ENCODE measurements at places on chromosomes 4 and X.
A peak's percentile ranks its signal among the peaks of the same experiment; 100 is the strongest.

- peak; percentile 19 for DNase-seq
Measured at GRCh38 chr4:68175562-68176155, 46.0 kb upstream of the TMPRSS11F start.

- peak; percentile 37 for DNase-seq
Measured at GRCh38 chr4:168509786-168510185, 12.9 kb downstream of the PALLD start.

DNA sequence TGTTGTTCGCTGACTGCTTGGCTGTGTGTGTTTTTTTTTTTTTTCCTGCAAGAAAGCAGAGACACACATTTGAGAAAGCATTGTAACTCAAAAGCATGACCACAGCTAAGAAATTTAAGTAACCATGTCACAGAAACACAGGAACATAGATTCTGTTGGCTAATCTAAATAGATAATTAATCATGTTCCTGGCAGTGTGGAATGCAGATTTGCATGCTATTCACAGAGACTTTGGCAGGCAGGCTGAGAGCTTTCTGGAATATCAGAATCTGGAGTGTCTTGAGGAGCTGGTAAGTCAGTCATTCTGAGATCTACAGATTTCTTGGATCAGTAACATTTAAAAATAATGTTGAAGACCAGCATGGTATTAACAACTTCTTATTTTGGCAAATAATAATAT is 33.2 kb upstream of the SMS start:
- DNase-seq: no peak

DNA sequence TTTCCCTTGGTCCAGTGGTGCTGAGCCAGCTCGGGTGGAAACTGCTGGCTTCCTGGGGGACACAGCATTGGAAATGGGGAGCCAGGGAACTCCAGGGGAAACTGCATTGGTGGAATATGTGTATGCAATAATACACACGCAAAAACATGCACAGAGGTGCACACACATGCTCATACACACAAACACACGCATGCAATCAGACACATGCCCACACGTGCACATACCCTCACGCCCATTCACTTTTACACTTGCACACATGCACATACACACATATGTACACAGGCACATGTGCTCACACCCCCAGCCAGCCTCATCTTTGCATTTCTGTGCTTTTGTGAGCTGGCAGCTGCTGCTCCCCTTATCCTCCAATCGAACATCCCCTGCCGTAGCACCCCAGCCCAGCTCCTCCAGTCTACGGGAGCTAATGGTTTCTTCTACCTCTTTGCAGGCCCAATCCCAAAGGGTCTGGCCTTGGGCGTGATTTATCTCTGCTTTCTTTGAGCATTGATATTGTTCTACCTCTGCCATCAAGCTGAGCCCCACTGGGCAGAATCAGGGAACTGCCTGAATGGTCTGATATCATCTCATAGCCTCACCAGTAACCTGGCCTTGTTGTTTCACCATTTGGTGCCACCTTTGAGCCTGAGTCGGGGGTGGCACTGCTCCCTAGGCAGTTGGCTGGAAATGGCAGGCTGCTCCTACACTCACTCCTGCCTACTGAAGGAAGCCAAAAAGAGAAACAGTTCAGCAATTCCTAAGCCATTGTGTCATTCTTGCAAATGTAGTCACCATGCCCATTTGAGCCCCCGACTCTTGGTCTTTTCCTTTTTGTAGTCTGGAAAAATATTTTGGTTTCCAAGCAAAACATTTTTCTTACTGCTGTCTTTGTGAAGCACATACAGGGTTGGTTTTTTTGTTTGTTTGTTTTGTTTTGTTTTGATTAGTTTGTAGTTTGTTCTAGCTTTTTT is 104.4 kb upstream of the MAMLD1 start:
- DNase-seq: no peak

DNA sequence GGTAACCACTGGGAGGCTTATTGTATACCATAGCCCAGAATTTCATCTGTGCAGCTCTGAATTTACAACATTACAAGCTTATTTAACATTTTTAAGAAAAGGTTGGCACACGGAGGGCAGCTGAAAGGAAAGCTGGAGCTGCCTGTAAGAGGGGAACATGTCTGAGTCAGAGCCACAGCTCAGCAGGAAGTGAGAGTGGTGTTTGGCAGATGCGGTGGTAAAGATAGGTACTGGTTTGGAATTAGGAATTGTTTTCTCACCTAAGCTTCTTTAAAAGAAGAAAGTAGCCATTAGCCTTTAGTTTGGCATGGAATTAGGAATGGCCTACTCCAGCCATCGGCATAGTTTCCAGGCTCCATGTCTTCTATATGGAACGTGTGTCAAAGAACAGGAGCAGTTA is 172.5 kb upstream of the ANXA3 start:
- no peak for DNase-seq

DNA sequence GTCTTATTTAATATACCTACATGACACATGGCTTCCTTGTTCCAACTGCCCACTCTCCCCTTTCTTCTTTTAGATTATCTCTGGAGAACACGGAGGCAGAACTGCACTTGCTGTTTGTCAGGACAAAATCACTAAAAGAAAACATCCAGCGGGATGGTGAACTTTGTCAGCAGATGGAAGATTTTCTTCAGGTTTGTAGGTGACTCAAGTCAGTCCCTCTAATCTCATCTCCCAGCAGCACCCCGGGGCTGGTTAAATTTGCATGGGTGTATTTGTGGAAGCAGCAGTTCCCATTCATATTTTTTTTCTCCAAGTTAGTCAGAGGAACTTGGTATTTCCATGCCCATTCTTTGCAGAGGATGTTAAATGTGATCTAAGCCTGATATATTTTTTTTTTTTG is 31.8 kb downstream of the FHDC1 start:
- DNase-seq: no peak

- no peak for DNase-seq
Measured at GRCh38 chrX:135420831-135421230, 913 bp upstream of the SMIM10L2A start.

DNA sequence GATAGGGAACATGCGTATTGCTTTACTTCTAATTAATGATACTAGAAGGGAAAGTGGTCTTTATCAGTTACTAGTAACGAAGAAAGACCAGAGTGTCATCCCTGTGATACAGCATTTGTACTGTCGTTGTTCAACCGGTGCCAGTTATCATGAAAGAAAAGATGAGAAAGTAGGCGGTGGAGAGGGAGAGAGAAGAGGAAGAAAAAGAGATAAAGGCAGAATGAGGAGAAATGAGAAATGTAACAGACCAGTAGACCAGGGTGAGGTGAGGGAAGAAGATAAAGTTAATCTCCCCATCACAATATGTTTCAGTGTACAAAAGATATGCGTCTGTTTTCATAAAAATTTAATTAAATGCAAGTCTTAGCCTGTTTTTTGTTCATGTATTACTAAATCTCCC is 135.2 kb upstream of the HPGD start:
- no peak for DNase-seq

DNA sequence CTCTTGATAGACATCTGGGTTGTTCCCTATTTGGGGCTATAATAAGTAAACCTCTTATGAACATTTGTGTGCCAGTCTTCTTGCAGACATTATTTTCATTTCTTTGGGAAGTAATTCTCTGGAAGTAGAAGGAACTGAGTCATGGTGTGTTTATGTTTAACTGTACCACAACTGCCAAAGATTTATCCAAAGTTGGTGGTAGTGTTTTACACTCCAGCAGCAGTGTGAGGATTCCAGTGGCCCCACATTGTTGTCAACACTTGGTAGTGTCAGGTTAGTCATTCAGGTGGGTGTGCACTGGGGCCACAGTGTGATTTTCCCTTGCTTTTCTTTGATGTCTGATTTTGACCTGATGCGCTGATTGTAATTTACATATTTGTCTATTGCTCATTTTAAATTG is 5.0 kb upstream of the UVSSA start:
- DNase-seq: no peak

- DNase-seq: no peak
Measured at GRCh38 chr4:24734511-24734910, 60.9 kb upstream of the SOD3 start.

GRCh38 chrX:123184866-123185276 is 793 bp downstream of the GRIA3 start:
- DNase-seq: no peak

DNA sequence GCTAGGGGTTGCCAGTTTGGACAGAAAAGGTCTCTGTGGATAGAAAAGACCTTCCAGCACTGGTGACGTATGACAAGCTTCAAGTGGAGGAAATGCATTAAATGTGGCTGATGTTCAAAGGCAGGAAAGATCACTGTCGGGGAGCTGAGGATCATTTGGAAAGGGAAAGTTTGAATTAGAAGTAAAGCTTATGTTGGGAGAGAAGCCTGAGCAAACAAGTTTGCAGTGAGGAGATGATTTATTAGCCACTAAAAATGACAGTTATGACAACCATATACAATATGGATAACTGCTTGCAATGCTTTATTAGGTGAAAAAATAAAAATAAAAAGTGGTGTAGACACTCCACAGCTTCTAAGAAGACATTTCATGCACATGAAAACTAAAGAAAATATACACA is 135.3 kb upstream of the HS3ST1 start:
- DNase-seq: no peak

- DNase-seq: no peak
Measured at GRCh38 chr4:149466446-149466845, 349.2 kb downstream of the IQCM start.

- no peak for DNase-seq
Measured at GRCh38 chrX:73922856-73923455, 360.0 kb downstream of the CHIC1 start.

GRCh38 chrX:47831788-47832187 is 4.9 kb upstream of the ZNF81 start:
- peak; percentile 60 for DNase-seq

- DNase-seq: no peak
Measured at GRCh38 chr4:7155590-7156071, 36.7 kb upstream of the SORCS2 start.

GRCh38 chrX:45322820-45323219 is 122.1 kb upstream of the DIPK2B start:
- DNase-seq: no peak

DNA sequence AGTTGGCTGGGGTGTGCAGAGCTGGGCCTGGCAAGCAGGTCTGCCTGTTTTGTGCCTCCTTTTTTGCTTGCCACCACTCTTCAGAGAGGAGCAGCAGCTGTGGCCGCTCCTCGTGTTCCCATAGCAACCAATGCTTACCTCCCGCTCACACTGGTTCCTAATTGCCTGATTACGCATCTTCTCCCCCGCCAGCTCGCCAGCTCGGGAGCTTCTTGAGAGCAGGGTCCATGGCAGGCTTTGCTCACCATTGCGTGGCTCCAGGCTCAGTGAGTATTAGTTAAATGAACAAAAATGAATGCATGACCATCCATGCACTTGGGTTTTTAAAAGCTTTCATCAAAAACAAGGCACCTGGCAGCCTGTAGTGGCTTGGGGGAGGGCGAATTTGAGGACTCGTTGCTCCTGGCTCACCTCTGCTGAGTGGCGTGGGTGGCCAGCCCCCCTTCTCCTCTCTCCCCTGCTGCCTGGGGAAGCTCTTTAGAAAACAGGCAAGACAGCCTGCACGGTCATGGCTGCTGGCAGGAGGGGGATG is 14.2 kb upstream of the PJA1 start:
- no peak for DNase-seq

- DNase-seq: no peak
Measured at GRCh38 chr4:83364312-83364711, 29.7 kb upstream of the HPSE start.

DNA sequence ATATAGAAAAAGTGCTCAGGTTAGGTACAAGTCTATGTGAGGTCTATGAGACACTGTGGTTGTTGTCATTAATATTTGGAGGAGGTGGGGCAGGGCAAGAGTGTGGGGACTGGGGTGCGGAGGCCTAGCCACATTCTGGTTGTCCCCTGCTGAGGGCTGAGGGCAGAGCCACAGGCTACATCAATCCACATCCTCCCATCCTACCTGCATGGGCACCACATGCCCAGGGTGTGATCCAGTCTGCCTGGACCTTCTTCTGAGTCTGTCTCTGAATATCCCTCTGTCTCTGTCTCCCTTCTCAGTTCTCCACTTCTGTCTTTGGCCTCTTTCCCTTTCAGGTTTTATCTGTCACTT is 1.2 kb upstream of the GATA1 start:
- no peak for DNase-seq

- peak; percentile 54 for DNase-seq
Measured at GRCh38 chr4:78951862-78952472, 12.7 kb upstream of the PAQR3 start.

GRCh38 chr4:123589301-123589700 is 192.7 kb downstream of the SPRY1 start:
- DNase-seq: no peak

- DNase-seq: no peak
Measured at GRCh38 chr4:125735102-125735501, 420.3 kb downstream of the FAT4 start.

DNA sequence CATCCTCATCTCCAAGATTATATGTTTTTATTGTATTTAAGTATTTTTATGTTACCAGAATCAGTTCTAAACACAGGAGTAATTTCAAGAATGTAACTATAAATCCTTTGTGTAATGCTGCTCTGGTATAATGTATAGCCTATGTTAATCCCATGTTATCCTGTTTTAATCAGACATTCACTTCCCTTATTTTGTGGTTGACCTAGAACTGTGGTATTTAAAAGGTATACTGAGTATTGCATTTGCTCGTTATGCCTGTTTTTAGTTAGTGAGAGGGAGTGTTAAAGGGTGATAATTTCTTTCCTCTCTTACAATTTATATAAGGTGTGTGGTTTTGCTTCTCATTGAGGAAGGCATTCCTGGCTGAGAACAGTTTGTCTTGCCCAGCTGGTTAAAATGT is 26.2 kb downstream of the MTM1 start:
- DNase-seq: no peak

GRCh38 chrX:17860811-17861488 is at the start of gene RAI2:
Gene RAI2, minus strand, starts transcription at chrX:17861298. Its CDS starts 59,288 bp downstream, at chrX:17802010.
- peak; percentile 20 for DNase-seq

- DNase-seq: no peak
Measured at GRCh38 chr4:118322831-118323502, 29.8 kb downstream of the PRSS12 start.

DNA sequence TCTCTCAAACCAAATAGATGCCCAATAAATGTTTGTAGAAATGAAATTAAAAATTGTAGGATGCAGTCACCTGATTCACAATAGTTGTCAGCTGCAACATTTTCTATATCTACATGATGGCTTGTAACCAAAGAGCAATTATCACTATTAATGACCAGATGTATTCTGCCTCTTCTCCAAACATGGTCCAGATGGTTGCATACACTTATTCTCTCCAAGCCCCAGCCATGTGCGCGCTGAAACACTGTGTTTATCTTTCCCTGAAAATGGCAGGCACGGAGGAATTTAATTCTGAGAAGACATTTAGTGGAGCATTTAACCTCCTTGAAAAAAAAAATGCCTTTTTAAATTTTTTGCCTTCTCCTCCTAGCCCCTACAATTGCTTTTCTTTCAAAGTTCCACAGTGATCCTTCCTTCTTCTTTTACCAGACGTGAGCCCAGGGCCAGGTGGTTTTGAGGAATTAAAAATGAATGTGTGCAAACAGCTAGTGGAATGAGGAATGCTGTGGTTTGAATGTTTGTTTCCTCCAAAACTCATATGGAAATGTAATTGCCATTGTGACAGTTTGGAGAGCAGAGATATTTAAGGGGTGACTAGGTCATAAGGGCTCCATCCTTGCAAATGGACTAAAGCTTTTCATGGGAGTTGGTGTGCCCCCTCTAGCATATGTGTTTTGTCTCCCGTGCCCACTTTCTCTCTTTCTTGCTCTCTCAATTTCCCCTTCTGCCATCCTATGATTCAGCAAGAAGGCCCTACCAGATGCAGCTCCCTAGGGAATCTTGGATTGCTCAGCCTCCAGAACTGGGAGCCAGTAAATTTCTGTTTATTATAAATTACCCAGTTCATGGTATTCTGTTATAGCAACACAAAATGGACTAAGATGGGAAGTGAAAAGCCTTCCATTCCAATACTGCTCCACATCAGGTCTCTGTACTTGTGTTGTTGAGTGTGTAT is 136.0 kb downstream of the GABRB1 start:
- DNase-seq: no peak
